Sigmoid colon (tissue), 7 donors: ENCODE measurements at places on chromosomes 16 and 17. TPM values are rescaled to one million over a fixed set of nuclear protein-coding genes. Genes with fewer than 3 reads are reported as not detected.
A peak's percentile ranks its signal among the peaks of the same experiment; 100 is the strongest.

The METRNL gene
- total RNA-seq = 28.8 TPM

GRCh38 chr16:55154956-55155355 is 169.0 kb upstream of the IRX6 start:
- H3K27me3 ChIP-seq = no peaks in the 10 kb centered on the region
- H3K36me3 ChIP-seq = no peaks in the 10 kb centered on the region
- no peak overlapping the region for H3K27ac ChIP-seq
- no peak for DNase-seq

DNA sequence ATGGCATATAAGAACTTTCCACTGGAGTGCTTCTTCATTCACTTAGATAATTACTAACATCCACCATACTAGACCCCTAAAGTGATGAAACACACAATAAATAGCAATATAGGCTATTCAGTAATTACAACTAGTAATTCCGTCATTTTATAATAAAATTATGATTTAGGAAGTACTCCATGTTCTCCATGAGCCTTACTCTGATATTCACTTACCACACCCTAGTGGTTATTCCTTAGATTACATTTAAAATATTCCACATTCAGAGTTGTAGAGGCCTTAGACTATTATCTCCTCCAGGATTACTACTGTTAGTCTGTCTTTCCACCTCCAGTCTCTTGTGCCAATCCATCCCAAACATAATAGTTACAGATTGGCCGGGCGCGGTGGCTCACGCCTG is 62.4 kb downstream of the STH start:
- no peak overlapping the region for H3K4me3 ChIP-seq
- H3K4me1 ChIP-seq = peaks cover 32% of the 10 kb centered on the region
- no peak for DNase-seq
- H3K27ac ChIP-seq = no peak overlapping the region
- no peaks in the 10 kb centered on the region for H3K27me3 ChIP-seq

The UTS2R gene
- total RNA-seq = not detected

GRCh38 chr16:78199325-78200022 is 100.0 kb downstream of the WWOX start:
- no peak overlapping the region for H3K27ac ChIP-seq
- H3K27me3 ChIP-seq = no peaks in the 10 kb centered on the region
- H3K36me3 ChIP-seq = no peaks in the 10 kb centered on the region

- DNase-seq = no peak
- H3K36me3 ChIP-seq = no peaks in the 10 kb centered on the region
- peaks cover 65% of the 10 kb centered on the region for H3K4me1 ChIP-seq
- H3K27ac ChIP-seq = no peak overlapping the region
- no peak overlapping the region for H3K4me3 ChIP-seq
- no peaks in the 10 kb centered on the region for H3K27me3 ChIP-seq
Measured at GRCh38 chr16:2151188-2152091, 3.0 kb downstream of the RAB26 start.

DNA sequence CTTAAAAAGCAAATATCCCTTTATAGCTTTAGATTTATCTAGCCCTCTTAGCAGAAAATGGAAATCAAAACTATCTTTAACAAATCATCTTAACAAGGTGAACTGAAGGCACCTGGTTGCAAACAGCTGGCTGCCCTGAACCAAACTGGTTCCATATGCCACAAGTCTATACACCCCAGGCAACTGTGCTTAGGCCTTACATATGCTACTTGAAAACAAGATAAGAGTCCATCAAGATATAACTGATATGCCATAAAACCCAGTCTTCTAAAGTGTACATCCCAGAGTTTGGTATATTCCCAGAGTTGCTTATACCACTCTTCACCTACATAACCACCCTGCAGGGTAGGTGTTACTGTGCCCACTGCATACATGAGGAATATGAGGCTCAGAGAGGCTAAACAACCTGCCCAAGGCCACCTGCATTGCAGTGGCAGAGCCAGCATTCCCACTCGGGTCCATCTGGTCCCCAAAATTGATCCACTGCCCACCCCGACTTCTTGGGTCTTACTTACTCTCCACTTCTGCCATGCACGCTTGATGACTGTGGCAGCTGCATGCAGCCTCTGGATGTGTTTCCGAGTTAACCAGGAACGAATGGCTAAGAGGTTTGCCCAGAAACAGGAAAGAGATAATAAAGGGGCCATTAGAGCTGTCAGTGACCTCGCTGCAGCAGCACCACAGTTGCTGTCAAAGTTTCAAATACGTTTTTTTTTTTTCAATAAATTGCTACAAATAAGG is 12.2 kb downstream of the ZNHIT3 start:
- H3K27ac ChIP-seq = no peak overlapping the region
- H3K4me3 ChIP-seq = no peak overlapping the region
- H3K27me3 ChIP-seq = no peaks in the 10 kb centered on the region
- DNase-seq = peak; percentile 44

DNA sequence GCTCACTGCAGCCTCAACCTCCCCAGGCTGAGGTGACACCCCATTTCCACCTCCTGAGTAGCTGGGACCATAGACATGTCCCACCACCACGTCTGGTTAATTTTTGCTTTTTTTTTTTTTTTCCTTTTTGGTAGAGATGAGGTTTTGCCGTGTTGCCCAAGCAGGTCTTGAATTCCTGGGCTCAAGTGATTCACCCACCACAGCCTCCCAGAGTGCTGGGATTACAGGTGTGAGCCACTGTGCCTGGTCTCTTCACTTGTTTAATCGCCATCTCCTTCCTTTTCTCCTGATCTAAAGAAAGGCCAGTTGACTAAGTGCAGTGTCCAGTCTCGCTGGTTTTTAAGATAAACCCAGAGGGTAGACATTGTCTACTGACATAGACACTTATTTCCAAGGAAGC is 152.0 kb downstream of the C16orf95 start:
- no peaks in the 10 kb centered on the region for H3K36me3 ChIP-seq
- no peaks in the 10 kb centered on the region for H3K4me1 ChIP-seq
- H3K4me3 ChIP-seq = no peak overlapping the region
- H3K27ac ChIP-seq = no peak overlapping the region
- DNase-seq = no peak
- H3K27me3 ChIP-seq = no peaks in the 10 kb centered on the region

- no peak overlapping the region for H3K27ac ChIP-seq
- no peak for DNase-seq
- H3K4me3 ChIP-seq = no peak overlapping the region
- H3K27me3 ChIP-seq = no peaks in the 10 kb centered on the region
- H3K36me3 ChIP-seq = no peaks in the 10 kb centered on the region
Measured at GRCh38 chr16:83623091-83623730, 184.6 kb upstream of the HSBP1 start.

The KRT28 gene
- total RNA-seq = not detected

DNA sequence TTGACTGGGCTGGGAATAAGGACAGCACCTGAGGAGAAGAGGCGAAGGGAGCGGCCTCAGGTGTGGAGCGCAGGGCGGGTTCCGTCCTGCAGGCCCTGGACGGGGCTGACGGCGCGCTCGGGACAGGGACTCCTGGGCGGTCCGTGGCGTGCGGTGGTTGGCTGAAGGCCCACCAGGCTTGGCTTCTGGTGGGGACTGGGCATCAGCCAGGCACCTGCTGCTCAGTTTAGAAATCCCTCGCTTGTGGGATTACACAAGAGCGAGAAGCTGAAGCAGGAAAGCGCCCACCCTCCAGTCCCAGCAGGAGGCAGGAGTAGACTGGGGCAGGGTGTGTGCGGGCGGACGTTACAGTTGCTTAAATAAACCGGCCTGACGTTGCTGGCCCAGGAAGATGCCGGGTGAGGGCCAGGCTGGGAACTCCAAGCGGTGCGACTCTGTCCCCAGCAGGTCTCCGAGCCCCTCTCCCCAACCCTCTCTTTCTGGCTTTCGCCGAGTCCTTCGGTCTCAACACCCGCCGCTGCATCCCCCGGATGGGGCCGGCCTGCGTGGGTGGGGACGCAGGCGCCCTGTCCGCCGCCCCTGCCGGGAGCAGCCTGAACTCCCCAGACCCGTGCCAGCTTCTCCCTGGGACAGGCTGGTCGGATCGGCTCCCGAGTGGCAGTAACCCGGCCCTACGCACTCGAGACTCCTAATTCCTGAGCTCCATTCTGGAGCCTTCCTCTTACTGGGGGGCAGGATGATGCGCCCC is 639 bp downstream of the MIF4GD start:
- H3K36me3 ChIP-seq = peaks cover 6% of the 10 kb centered on the region
- no peaks in the 10 kb centered on the region for H3K27me3 ChIP-seq
- peak overlapping the region; percentile 85 for H3K4me3 ChIP-seq
- DNase-seq = peak; percentile 88
- H3K27ac ChIP-seq = peak overlapping the region; percentile 94

GRCh38 chr17:39547713-39548478 is 59.8 kb downstream of the NEUROD2 start:
- no peak overlapping the region for H3K4me3 ChIP-seq
- peak overlapping the region; percentile 55 for H3K27ac ChIP-seq
- peak; percentile 72 for DNase-seq
- H3K4me1 ChIP-seq = peaks cover 11% of the 10 kb centered on the region
- peaks cover 14% of the 10 kb centered on the region for H3K36me3 ChIP-seq
- no peaks in the 10 kb centered on the region for H3K27me3 ChIP-seq

The GDPD1 gene
- 2.9 TPM for total RNA-seq

The CAVIN1 gene
- 519 TPM for total RNA-seq

The TMEM98 gene
- total RNA-seq = 46.0 TPM

DNA sequence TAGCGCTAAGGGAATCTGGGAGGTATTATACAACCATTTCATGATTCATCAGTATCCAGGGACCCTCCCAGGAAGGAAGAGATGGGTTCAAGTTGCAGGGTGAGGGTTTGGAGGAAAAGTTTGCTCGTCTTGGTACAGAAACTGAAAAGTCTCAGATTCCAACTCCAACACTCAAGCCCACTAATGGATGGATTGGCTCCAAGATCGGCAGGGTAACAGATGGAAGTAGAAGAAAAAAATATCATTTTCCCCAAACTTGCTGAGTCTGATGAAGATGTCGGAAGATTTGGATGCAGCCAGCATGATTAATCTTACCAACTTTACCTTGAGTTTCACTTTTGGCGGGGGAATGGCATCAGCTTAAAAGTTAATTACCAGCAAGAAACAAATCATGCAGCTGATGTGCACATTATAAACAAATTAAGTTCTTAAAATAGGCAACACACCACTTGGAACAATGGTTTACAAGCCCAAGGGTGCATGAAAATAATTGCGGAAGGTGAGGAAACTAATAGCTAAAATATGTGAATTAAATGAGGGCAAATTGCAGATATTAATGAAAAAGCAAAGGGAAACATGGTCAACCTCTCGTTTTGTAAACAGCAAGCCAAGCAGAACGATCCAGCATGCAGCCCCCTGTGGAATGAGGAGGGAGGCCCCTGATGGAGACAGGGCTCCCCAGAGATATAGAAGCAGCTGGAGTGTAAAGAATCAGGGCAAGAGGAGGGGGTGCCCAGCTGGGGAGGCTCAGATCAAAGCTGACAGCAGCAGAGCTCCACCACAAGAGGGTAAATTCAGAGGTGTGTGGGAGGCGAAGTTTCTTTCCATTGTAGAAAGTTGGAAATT is 44.1 kb upstream of the GRIN2A start:
- no peak overlapping the region for H3K27ac ChIP-seq
- no peaks in the 10 kb centered on the region for H3K4me1 ChIP-seq
- no peak for DNase-seq
- no peak overlapping the region for H3K4me3 ChIP-seq
- H3K27me3 ChIP-seq = no peaks in the 10 kb centered on the region

GRCh38 chr16:78147911-78148401 is 48.5 kb downstream of the WWOX start:
- H3K4me3 ChIP-seq = no peak overlapping the region
- no peak overlapping the region for H3K27ac ChIP-seq
- H3K4me1 ChIP-seq = no peaks in the 10 kb centered on the region
- DNase-seq = no peak
- H3K27me3 ChIP-seq = no peaks in the 10 kb centered on the region

GRCh38 chr16:46736695-46737094 is 11.4 kb downstream of the MYLK3 start:
- no peaks in the 10 kb centered on the region for H3K4me1 ChIP-seq
- no peaks in the 10 kb centered on the region for H3K36me3 ChIP-seq
- no peaks in the 10 kb centered on the region for H3K27me3 ChIP-seq
- peak; percentile 45 for DNase-seq
- H3K27ac ChIP-seq = no peak overlapping the region

The BCKDK gene
- total RNA-seq = 42.7 TPM

The CCL11 gene
- total RNA-seq = 62.6 TPM

The DHRS7C gene
- not detected for total RNA-seq

- no peaks in the 10 kb centered on the region for H3K27me3 ChIP-seq
- no peaks in the 10 kb centered on the region for H3K4me1 ChIP-seq
- H3K36me3 ChIP-seq = no peaks in the 10 kb centered on the region
- DNase-seq = peak; percentile 83
- H3K4me3 ChIP-seq = peak overlapping the region; percentile 72
- H3K27ac ChIP-seq = peak overlapping the region; percentile 87
Measured at GRCh38 chr16:79601092-79601930, 774 bp upstream of the MAF start.

The STXBP4 gene
- 15.0 TPM for total RNA-seq

The TBC1D3B gene
- not detected for total RNA-seq

The RNF157 gene
- total RNA-seq = 4.3 TPM

- H3K27ac ChIP-seq = no peak overlapping the region
- no peaks in the 10 kb centered on the region for H3K27me3 ChIP-seq
- no peaks in the 10 kb centered on the region for H3K4me1 ChIP-seq
- DNase-seq = no peak
- no peak overlapping the region for H3K4me3 ChIP-seq
Measured at GRCh38 chr17:49082231-49082630, 50.3 kb upstream of the B4GALNT2 start.

- no peaks in the 10 kb centered on the region for H3K27me3 ChIP-seq
- H3K36me3 ChIP-seq = no peaks in the 10 kb centered on the region
- DNase-seq = no peak
- peaks cover 100% of the 10 kb centered on the region for H3K4me1 ChIP-seq
Measured at GRCh38 chr17:77475016-77475976, 334.5 kb downstream of the SEC14L1 start.
